ENCODE measurements at places on chromosomes 16 and 17.

DNA sequence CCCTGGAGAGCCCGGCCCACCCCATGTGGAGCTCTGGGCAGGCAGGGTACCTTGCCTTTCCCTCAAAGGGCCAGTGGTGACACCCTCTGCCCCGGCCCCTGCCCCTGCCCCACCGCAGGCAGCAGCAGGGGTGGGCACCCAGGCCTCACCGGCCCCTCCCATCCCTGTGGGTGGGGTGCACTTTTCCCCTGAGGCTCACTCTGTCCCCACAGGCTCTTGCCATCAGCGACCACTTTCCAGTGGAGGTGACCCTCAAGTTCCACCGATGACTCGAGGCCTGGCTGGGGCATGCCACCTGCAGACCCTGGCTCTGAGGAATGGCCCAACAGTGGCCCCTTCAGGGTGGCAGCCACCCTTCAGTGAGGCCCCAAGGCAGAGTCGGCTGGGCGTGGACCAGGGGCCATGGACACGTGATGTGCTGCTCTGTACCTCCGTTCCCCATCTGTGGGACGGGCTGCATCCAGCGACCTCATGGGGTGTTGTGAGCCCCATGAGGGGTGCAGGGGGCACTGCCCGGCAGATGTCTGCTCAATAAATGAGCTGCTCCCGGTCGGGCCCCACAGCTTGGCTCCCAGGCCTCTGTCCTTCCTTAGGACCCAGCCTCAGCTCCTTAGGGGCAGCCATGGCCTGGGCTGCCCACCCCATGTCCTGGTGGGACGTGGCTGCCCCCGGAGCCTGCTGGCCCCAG is 2.0 kb downstream of the DNASE1L2 start:
- no peak for DNase-seq

GRCh38 chr17:71402661-71403141 is 718.1 kb upstream of the SOX9 start:
- DNase-seq: no peak

DNA sequence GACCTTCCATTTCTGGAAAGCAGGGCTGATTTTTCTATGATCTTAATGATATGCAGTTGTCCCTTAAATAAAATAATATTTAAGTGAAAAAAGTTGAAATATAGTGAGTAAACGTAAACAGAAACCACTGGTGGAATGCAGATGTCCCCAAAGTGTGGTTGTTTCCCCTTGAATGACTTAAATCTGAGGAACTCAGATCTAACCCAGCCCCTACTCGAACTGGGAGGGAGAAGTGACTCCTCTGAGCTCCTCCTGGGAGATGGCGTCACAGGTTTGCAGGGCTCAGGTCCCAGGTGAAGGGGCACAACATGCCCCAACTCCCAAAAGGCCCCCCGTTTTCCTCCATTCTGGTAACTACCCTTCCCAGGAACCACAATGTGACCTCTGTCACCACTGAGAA is 142.8 kb downstream of the IRF8 start:
- no peak for DNase-seq

- DNase-seq: peak; percentile 55
These were observed 15.5 kb upstream of the TFAP4 start for GRCh38 chr16:4288148-4288921.

GRCh38 chr17:79552824-79553223 is 58.0 kb downstream of the RBFOX3 start:
- no peak for DNase-seq

- no peak for DNase-seq
These were observed 11.5 kb downstream of the RPGRIP1L start for GRCh38 chr16:53692146-53692545.

DNA sequence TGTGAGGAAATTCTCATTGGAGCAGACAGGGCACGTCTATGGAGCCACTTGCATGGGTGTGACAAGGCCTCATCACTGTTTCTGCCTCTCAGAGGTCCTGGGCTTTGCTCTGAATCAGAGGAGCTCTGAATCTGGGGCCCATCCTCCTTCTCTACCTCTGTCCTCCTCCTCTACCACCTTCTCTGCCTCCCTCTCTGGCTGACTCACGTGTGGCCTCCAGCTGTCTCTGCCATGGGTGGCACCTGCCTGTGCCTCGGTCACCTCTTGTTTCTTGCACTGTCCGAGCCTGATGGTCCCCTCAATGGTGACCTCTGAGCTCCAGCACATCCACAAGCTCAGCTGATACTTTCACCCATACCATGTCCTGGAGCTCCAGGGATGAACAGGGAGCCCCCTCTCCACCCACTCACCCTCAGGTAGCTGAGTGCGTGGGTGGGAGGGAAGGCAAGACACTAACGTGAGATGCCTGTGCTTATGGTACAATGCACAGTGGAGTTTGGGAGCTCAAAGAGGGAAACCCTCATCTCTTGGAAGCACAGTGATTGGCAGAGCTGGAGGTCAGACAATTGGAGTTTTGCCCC is 116.4 kb upstream of the CRHR1 start:
- DNase-seq: no peak

DNA sequence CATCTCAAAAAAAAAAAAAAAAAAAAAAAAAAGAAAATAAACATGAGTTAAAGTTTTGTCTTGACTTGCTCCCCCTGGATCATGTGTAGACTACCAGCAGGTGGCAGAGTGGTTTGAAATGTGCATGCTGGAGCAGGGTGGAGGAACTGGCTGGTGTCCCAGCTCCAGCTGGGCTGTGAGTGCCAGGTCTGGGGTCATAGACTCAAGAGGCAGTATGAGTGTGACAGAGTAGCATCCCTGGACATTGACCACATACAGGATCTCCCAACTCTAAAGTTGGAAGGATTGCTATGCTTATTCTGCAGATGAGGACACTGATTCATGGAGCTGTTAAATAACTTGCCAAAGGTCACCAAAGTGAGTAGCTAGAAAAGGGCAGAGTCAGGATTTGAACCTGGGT is 198.0 kb upstream of the MPHOSPH6 start:
- DNase-seq: no peak

DNA sequence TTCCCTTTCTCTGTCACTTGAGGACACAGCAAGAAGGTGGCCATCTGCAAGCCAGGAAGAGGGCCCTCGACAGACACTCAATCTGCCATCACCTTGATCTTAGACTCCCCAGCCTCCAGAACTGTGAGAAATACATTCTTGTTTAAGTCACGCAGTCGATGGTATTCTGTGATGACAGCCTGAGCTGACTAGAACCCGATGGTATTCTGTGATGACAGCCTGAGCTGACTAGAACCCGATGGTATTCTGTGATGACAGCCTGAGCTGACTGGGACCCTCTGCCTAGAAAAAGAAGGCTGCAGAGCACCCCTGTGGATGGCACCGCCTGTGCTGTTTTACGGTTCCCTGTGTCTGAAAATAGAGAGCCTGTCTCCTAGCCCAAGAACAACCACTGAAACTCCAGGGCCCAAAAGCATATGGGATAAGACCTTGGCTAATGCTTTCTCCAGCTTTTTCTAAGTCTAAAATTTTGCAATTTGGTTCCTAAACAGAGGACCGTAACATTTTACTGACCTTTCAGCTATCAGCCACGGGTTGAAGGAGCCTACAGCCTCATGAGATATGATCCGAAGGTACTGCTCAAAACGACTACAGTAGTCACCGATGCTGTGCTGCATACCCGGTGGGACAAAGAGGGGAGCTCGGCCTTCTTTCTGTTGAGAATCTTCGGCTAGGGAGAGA is 33.1 kb upstream of the PITPNM3 start:
- DNase-seq: no peak

DNA sequence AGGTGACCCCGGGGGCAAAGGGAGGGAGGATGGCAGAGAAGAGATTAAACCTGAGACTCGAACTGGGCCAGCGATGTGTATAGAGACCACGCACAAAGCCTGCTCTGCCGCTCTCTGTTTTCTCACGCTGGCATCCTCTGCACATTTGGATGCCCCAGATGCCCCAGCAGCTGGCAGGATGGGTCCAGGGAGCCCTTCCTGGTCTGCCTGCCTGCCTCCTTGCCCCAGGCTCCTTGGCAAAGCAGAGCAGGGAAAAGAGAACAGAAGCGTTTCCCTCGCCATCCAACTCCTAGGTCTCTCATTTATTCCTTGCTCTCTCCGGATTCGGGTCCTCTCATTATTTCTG is 5.2 kb upstream of the PIPOX start:
- DNase-seq: no peak

GRCh38 chr17:65514082-65514481 is 47.4 kb downstream of the AXIN2 start:
- no peak for DNase-seq

DNA sequence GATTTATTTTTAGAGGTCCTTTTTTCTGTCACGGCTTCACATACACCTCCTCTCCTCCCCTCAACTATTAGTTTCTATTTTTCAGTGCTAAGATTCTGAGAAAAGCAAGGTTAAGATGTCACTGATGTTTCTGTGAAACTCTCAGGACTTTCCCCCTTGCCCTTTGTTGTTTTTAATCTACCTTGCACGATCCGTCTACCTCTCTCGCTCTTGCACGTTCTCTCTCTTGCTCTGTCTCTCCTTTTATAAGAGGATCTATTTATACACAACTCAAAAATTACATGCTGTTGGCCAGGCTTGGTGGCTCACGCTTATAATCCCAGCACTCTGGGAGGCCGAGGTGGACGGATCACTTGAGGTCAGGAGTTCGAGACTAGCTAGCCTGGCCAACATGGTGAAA is 43.6 kb downstream of the RPA1 start:
- no peak for DNase-seq

DNA sequence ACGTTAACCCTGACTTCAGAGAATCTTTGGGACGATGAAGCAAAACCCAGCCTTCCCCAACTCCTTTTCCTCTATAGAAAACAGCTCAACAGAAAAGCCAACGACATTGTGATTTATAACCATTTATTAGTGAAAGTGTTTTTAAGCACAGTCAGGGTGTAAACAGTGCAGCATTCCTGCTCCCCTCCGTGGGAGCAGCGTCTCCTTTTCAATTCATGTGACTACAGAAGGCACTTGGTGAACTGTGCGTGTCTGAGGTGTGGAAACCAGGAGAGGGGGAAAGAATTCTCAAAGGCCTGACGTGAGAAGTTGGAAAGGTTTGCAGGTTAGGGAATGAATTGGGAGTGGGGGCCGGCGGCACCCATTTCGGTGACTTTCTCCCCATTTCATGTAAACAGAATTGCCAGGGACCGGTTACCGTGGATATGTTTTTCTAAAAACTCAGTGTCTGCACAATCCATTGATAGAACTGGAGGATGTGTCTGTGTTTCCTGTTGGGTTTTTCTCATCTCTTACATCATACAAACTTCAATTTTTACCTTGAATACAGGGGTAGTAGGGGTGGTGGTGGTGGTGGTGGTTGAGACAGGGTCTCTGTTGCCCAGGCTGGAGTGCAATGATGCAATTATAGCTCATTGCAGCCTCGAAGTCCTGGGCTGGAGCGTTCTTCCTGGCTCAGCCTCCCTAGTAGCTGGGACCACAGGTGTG is 53.1 kb downstream of the NDE1 start:
- no peak for DNase-seq

DNA sequence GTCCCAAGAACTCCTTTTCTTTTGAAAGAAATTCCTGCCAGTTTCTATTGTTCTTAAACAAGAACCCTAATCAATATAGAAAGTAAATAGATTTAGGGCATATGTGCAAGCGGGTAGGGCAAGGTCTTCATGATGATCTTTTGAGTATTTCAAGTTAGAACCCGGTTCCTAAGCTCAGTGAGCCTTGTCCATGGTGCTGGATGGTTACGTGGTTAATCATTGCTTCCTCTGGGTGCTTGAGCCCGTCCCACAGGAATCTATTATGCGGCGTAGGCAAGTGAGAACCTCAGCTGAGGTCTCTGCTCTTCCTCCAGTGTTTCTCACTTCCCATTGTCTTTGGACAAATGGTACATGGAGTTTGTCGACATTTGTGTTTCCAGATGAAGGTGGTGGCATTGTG is 580.8 kb upstream of the EEF2KMT start:
- DNase-seq: no peak

- no peak for DNase-seq
These were observed 1.5 kb upstream of the TTYH2 start for GRCh38 chr17:74211912-74212208.

GRCh38 chr16:86956437-86956836 is 360.8 kb downstream of the C16orf95 start:
- peak; percentile 42 for DNase-seq

DNA sequence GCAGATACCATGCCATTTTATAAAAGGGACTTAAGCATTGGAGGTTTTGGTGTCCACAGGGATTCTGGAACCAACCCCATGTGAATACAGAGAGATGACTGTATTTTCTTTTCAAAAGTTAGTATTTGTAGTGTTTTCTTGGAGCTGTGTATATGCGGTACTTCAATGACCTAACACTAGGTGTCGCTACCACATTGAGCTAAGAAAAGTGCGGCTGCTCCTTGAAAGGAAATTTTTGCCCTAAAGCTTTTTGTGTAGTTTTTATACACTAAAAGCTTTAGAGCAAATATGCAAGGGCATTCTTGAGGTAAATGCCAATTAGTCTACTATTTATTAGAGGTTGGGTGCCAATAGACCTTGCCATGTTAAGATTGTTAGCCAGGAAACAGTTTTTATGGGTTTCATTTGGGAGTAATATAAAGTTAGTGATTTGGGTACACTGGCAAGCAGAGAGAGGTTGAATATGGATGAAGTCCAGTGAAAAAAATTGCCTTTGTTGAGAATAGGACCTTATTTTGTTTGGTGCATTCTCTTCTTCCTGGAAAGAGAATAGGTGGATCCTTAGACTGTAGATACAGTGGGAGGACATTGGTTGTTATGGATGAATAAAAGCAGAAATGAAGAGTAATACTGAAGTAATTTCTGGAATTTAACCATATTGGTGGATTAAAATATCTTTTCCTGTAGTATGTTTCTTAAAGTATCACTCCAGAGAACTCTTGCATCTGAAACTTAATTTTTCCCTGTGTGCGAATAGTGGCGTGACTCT is 43.3 kb downstream of the BCAS3 start:
- peak; percentile 43 for DNase-seq

DNA sequence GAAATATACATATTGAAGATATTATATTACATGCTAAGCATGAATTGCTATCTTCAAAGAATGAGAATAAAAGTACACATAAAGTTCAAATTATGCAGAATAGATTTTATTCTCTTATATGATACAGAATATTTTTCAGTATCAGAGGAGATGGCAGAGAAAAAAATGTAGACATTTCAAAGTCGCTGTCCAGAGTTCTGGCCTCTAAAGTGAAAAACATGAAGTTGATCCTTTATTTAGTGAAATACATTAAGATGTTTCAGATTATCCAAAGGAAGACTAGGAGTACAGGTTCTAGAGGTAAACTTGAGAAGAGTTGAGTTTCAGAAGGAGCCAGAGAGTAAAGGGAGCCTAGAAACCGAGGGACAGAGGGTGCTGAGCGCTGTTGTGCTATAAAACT is 303.6 kb downstream of the UTP18 start:
- no peak for DNase-seq
